ENCODE measurements at places on chromosomes 2 and 18.

- no peak for DNase-seq
Observed at GRCh38 chr18:50284255-50284885, 3.0 kb upstream of the MBD1 start.

GRCh38 chr2:19786408-19787058 lies 115.2 kb downstream of the TTC32 start:
- DNase-seq: no peak

DNA sequence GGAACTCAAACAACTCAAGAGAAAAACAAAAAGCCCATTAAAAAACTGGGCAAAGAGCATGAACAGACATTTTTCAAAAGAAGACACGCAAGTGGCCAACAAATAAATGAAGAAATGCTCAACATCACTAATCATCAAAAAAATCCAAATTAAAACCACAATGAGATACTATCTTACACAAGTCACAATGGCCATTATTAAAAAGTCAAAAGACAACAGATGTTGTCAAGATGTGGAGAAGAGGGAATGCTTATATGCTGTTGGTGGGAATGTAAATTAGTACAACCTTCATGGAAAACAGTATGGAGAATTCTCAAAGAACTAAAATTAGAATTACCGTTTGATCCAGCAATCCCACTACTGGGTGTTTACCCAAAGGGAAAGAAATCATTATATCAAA lies 15.1 kb downstream of the LMAN1 start:
- DNase-seq: no peak

- no peak for DNase-seq
Observed at GRCh38 chr2:73418343-73418742, 32.7 kb downstream of the ALMS1 start.

- DNase-seq: peak; percentile 78
Observed at GRCh38 chr2:43024515-43025011, 201.8 kb downstream of the ZFP36L2 start.

GRCh38 chr2:85744741-85745601 lies 8.8 kb upstream of the ATOH8 start:
- peak; percentile 66 for DNase-seq

DNA sequence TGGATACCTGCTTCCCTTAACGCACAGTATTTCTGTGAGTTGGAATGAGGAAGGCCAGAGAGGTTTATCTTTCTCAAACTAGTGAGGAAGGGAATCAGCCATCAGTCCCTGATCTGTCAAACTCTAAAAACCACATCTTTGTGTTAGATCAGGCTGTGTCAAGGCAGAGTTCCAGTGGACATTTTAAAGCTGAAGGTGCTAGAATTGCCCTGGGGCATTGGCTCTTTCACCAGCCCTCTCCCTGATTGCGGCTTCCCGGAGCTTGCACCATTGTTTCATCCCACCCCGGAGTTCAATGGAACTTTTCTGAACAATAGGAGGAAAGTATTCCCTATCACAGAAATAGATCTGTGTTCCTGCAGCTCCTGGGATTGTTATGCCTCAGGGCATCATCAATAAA lies 110.2 kb downstream of the RNF144A start:
- DNase-seq: no peak

- no peak for DNase-seq
Observed at GRCh38 chr2:18243816-18244215, 316.6 kb downstream of the RDH14 start.

- no peak for DNase-seq
Observed at GRCh38 chr18:63140997-63141777, 178.4 kb downstream of the BCL2 start.

GRCh38 chr2:28054916-28055315 lies 164.4 kb downstream of the BABAM2 start:
- no peak for DNase-seq

GRCh38 chr2:231110551-231110950 lies 14.3 kb downstream of the HTR2B start:
- no peak for DNase-seq

DNA sequence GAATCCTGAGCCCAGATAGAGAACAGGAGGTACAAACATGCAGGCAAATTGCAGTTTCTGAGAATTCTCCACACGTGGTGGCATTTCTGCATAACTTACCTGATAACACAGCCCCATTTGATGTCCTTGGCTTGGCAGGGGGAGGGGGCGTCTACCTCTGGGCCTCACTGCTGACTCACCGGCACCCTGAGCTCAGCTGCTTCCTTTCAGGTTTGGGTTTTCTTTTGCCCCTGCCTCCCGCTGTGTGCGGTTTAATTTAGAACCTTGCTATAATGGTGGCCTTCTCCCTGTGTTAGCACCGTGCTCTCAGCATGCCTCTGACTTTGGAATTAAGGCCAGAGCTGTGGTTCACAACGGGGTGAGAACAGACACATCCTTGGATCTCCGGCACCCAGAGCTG lies 4.4 kb downstream of the CTIF start:
- no peak for DNase-seq

- no peak for DNase-seq
Observed at GRCh38 chr18:37380546-37381110, 185.0 kb downstream of the CELF4 start.

DNA sequence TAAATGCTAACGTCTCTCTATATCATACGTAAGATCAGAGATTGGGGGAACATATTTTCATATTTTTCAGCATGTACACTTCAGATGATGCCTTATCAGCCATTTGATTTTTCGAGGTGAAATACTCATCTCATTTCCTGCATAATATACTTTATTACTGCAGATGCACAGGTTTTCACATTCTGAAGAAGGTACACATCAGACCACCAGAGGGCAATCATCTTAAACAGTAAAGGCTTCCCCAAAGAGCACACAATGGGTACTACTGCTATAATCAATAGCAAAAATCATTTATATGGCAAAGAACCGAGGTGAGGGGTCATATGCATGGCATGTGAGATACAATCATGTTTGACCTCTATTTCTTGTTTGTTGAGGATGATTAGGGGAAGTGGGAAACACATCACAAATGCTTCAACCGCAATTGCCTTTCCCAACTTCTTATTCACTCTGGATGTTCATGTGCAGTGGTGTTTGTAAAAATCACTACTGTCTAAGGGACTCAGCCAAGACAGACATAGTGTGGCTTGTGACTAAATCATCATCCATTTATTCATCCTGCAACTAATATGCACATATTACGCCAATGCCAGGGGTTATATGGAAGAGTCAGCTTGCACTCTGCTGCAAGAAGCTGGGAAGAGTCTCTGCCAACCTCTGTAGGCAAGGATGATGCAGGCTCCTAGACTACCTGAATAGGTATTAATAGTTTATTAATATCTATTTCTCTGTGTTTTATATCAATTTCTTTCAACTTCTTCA lies 118.7 kb downstream of the EPB41L3 start:
- DNase-seq: no peak

DNA sequence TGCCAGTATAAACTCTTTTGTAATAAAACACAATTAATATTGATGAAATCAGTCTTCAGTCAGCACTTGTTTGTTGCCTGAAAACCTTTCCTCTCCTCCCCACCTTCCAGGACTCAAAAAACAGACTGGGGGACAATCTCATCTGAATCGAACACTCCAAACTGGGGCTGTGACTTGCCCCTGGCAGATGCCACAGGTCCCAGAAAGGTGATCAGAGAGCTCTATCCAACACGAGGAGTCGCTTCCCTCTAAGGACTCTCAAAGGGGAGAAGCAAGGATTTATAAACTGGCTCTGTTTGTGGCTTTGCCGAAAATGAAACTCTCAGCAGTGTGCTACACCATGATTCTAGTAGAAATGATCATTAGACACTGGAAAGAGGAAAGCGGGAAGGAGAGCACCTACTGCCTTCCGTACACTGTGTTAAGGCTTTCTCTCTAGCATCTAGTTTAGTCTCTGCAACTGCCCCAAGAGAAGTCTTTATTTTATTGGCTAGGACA lies 199.2 kb downstream of the TGIF1 start:
- no peak for DNase-seq

GRCh38 chr18:6737833-6738232 lies 8.3 kb downstream of the ARHGAP28 start:
- no peak for DNase-seq

DNA sequence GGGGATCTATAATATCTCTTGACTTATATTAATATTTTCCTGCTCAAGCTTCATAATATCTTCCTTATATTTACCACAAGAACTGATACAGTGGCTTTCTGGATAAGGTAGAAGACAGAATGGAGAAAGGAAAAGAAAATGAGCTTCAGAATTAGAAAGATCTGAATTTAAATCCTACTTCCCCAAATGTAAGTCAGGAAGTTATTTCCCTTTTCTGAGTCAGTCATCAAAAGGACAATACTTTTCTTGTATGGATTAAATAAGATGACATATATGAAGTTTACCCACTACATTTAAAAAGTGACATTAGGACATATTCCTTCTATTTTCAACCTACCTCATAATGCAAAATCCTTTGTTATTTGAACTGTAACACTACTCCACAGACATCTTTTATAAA lies 19.0 kb downstream of the KRCC1 start:
- no peak for DNase-seq

DNA sequence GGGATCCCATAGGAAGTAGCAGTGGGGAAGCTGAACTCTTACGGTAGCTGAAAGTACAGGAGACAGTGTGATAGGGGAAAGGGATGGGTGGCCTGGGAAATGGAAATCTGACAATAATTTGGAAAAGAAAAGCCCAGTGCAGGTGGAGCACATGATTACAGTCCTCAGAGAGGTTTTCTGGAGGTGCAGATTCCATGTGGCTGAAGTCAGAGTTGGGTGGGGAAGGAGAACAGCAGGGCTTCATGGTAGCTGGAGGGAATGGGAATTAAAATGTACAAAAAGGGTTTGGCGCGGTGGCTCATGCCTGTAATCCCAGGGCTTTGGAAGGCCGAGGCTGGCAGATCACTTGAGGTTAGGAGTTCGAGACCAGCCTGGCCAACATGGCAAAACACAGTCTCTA lies 12.2 kb downstream of the HRH4 start:
- DNase-seq: no peak

DNA sequence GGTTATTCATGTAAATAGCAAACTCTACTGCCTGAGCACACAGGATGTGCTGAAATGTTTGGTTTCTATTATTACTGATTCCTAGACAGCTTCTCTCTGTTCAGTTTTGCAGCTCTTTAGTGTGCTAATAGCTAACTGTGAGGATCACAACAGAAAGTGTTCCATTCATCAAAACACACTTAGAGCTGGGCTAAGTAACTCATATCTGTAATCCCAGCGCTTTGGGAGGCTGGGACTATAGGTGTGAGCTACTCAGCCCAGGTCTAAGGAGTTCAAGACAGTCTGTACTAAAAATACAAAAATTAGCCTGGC lies 63.2 kb downstream of the MOGAT1 start:
- DNase-seq: no peak

- no peak for DNase-seq
Observed at GRCh38 chr18:5914951-5915350, 19.6 kb upstream of the TMEM200C start.
